NCI-H1092 treated with DMSO at 0.1 percent for 48 hours (cell line): ENCODE measurements at places on chromosomes 13 and 19.
A peak's percentile ranks its signal among the peaks of the same experiment; 100 is the strongest.

- DNase-seq: no peak
These were observed 73.4 kb downstream of the AKAP11 start for GRCh38 chr13:42345367-42345766.

- no peak for DNase-seq
These were observed 43.3 kb upstream of the GPC6 start for GRCh38 chr13:93183302-93183701.

- DNase-seq: peak; percentile 10
These were observed 170.0 kb downstream of the NUFIP1 start for GRCh38 chr13:44819245-44819644.

DNA sequence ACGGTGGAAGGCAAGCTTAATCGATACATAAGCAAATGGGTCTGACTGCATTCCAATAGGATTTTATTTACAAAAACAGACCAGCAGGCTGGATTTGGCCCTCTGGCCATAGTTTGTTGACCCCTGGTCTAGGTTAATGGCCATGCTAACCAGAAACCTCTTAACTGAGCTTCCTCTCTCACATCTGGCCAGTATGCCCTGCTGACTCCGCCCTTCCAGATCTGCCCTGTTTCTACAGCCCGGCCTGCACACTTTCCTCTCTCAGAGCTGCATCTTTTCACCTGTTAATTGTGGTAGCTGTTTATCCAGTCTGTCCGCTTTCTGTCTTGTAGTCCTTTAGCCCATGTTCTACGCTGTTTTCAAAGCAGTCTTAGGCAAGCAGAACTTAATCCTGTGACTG, 25.6 kb downstream of the EDNRB start:
- no peak for DNase-seq

- DNase-seq: no peak
These were observed 252.8 kb downstream of the RFC3 start for GRCh38 chr13:34070544-34071303.

DNA sequence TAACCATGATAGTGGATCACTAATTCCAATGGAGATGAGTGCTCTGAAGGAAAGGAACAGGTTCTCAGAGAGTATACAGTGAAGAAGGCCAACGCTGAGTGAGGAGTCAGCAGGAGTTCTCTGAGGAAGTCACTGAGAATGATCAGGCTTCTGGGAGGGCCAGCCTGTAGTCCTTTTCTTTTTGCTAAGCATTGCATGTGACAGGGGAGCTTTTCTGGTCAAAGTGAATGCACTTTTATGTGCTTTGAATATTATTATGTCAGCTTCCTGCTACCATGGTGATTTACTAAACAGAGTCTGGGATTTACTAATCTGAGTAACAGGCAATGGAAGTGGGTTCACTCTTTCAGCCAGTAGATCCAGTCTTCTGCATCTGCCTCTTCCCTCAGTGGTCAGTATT, 81.1 kb upstream of the SERP2 start:
- DNase-seq: no peak

- no peak for DNase-seq
These were observed 158.5 kb downstream of the SLITRK6 start for GRCh38 chr13:85640727-85641126.

DNA sequence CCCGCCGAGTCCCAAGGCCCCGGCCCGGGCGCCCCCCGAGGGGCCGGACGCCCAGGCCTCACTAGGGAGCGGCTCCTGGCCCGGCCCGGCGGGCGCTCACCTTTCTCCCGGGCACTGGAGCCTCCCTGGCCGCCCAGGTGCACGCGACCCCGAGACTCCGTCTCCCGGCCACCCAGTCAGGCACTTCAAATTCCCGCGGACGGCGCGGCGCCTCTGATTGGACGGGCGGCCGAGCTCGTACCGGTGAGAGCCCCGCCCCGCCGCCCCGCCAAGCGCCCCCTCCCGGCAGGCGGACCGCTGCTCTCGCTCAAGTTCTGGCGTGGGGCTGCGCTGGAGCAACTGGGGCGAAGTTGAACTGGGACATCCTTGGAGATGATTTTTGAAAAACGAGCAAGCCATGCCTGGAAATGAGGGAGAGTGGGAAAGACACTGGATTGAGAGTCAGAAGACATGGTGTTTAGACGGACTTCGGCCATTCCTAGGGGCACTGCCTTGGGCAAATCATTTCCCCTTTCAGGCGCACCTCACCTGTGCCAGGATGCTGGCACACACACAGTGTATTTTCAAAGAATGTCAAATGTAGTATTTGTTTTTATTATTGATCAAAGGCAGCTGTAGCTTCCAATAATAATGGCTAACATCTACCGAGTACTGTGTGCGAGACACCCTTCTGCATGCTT, 485.3 kb downstream of the UQCRFS1 start:
- DNase-seq: no peak

GRCh38 chr13:66994517-66995202, 235.5 kb downstream of the PCDH9 start:
- no peak for DNase-seq

GRCh38 chr19:35754370-35755130, 2.3 kb downstream of the HSPB6 start:
- no peak for DNase-seq

DNA sequence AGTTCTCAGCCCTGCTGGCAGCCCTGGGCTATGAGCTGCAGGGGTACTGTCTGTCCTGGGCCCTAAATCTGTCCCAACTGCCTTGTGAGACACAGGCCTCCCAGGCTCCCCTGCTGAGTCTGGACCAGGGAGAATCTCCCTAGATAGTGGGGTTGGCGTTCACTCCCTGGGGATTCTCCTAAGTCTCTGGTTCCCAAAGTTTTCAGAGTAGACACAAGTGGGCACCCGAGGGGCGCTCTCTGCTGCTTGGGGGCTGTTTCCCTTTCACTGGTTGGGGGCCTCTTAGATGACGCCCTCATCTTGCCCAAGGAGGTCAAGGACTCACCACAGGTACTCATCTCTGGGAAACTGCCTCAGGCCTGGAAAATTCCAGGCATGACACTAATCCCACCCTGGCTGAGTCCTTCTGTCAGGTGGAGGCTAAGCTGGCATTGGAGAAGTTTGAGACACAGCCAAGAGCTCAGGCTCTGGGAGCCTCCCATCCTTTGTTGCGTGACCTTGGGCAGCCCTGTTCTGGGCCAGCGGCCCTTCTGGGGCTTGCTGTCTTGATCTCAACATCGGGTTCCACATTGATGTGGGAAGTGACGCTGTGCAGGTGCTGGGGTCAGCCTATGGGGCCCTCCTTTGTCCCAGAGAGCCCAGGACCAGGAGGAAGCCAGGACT, 3.9 kb downstream of the RPL18A start:
- DNase-seq: no peak

- no peak for DNase-seq
These were observed 238.0 kb upstream of the SOX21 start for GRCh38 chr13:94950303-94950702.

- DNase-seq: peak; percentile 24
These were observed 170.8 kb downstream of the NUFIP1 start for GRCh38 chr13:44818428-44818827.

- DNase-seq: no peak
These were observed 107.7 kb upstream of the UQCRFS1 start for GRCh38 chr19:29320618-29321017.

DNA sequence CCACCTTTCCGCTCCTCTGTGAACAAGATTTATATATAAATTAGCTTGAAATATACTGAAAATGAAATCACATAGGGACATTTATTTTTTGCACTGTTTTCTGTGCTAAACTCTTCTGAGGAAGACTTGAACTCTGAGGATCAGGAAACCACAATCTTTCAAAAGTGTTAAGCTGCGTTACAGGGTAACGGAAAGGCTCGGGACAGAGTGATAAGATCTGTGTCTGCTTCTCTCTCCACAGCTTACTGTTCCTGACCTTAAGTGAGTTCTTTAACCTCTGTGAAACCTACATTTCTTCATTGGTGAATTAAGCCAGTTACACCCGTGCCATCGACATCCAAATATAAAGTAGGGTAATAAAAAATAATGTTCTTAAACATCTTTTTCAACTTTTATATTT, 38.9 kb downstream of the DACH1 start:
- DNase-seq: no peak

GRCh38 chr19:56566904-56567273, 379 bp upstream of the ZNF470 start:
- DNase-seq: no peak

GRCh38 chr19:14369399-14370168, 11.7 kb upstream of the ADGRE5 start:
- no peak for DNase-seq

- no peak for DNase-seq
These were observed 3.3 kb downstream of the FBL start for GRCh38 chr19:39842693-39843435.

GRCh38 chr13:51221674-51222036, 543 bp upstream of the FAM124A start:
- no peak for DNase-seq

DNA sequence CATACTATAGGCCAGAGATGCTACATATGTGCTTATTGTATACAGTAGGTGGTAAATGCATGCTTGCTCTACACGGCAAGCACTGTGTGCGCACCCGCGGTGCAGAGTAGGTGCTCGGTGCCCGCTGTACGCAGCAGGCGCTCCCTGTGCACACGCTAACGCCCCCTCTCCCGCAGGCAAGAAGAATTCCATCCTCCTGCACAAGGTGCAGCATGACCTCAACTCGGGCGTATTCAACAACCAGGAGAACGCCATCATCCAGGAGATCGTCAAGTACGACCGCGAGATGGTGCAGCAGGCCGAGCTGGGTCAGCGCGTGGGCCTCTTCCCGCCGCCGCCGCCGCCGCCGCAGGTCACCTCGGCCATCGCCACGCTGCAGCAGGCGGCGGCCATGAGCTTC, 17.7 kb downstream of the POLRMT start:
- DNase-seq: no peak

- DNase-seq: no peak
These were observed 30.4 kb downstream of the NOTCH3 start for GRCh38 chr19:15170345-15170744.

- DNase-seq: no peak
These were observed 215.5 kb upstream of the HTR2A start for GRCh38 chr13:47112205-47112902.

DNA sequence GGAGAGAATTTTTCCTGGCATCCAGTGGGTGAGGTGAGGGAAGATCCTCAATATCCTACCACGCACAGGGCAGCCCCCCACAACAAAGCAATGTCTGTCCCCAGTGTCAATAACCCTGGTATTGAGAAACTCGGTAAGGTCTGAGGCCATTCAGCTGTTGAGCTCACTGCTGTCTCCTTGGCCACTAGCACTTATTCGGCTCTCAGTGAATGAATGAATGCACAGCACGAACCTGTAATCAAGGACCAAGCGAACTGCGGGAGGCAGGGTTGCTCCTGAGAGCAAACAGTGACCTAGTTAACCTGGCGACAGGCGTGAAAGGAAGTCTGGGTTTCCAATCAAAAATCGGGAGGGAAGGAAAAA, 640 bp downstream of the ZSCAN5A start:
- no peak for DNase-seq

DNA sequence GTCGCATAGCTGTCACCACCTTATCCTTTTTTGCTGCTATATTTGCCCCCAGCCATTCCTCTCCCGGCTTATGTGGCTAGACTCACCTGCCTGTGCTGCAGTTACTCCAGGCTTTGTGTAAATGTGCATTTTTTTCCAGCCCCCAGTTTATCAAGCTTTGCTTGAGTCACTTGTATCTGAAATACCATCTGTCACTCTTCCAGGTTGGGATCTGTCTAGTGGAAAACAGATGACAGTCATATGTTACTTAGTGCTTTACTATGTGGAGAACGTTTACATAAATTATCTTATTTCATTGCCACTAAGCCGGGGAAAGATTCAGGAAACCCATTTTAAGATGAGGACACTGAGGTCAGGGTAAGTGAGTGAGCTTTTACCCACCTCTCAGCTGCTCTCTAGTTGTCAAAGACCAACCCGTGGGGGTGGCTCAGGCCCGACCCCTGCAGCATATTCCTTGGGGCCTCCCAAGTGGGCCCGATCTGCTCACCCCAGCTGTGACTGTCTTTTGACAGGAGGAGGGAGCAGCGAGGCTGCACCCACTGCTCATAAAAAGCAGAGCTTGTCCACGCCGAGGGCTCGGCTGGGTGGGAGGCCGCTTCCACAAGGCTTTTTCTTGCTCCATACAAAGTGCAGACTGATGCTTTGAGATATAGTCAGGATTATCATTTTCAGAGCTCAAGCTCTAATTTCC, 7.2 kb downstream of the GJB2 start:
- no peak for DNase-seq

DNA sequence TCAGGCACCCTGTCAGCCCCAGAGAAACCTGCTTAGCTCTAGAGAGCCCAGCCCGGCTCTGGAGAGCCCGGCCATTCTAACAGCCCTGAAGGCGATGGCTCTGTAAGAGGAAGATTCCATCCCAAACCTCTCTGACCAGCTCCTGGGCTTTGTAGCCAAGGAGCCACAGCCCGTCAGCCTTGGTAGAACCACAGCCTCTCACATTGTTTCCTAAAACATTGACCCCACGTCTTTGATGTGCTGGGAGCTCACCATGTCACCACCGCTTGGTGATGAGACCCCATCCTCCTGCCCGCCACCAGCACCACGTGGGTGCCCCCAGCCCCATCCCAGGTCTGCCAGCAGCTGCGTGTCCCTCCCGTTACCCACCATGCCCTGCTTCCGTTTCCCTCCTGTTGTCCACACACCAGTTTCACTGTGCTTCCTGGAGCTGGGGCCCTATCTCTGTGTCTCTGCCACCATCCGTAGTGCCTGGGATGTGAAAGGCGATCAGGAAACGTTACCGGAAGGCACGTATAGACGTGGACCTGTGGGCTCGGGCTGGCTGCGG, 94.2 kb upstream of the MCF2L start:
- DNase-seq: no peak

GRCh38 chr19:5448374-5448773, 6.8 kb upstream of the ZNRF4 start:
- no peak for DNase-seq

DNA sequence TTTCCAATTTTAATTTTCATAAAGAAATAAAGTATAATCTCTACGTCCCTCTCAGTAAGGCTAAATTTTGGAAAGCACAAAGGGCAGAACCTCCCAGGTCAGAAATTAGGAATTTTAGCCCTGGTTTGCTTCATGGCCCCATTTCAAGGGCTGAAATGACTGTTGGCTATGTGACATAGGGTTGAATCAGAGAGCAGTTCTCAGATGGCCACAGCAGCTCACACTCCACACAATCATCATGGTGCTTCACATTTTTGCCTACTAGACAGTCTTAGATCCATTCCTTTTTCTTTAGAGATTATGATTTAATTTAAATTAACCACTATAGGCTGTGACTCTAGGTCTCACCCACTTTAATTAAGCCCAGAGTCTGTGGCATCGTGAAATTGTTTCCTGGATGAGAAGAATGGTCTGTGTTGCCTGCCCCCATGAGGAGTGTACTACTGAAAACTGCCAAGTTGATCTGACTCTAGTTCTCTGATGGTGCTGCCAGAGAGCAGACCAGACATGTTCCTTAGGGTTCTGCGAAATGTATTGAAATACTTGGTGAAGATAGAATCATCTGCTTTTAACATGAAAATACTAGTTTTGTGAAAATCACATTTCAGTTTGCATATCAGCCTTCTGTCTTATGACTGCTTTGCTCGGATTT, 57.4 kb downstream of the ESD start:
- DNase-seq: no peak

DNA sequence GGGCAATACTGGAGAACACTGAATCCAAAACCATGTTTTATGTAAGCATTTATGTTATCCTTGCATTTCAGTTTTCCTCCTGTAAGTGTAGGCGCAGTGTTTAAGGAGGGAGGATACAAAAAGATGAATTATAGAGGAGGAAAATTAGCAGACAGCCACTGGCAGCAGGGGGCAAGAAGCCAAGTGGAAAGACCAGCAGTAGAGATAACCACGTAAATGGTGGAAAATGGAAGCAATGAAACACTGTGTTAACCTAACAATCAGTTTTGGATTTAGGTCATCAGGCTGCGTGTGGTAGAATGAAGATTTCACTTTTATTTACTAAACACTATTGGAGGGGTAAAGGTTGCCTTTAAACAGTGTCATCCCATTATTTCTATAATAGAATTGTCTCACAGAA, 447.3 kb downstream of the GPC6 start:
- DNase-seq: no peak
